ENCODE measurements at places on chromosomes 5 and 9. TPM values are rescaled to one million over a fixed set of nuclear protein-coding genes. Genes with fewer than 3 reads are reported as not detected.

The DAPK1 gene
- total RNA-seq: 129 TPM

The HTR4 gene
- total RNA-seq: not detected

DNA sequence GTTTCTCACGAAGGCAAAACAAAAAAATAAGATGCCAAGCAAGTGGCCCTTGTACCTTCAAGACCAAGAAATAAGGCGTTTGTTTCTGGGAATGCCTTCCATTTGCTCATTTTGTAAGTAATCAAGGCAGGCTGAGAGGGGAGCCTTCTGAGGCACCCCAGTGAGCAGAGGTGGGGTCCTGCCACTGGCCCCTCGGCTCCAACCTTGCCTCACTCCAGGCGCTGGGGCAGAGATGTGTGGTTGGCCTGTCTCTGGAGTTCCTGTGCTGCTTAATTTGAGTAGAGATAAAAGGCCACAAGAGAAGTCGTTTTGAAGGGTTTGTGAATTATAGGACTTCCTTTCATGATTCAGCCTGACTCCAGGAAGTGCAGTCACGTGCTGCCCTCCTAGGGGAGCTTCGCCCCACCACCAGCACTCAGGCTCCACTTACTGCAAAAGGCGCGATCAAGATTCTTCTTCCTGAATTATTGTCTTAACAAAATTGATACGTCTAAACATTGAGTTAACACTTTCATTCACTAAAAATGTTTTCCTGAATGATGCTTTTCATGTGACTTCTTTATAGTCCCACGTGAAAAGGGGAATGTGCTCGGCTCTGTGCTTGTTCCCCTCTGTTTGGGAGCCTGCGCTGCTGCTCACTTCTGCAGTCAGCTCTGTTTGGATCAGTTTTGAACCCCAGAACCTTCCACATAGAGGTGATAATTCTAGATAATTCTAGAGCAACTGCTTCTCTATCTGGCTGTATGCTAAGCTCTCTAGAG, 13.7 kb downstream of the SYK start:
- no peak for DNase-seq

GRCh38 chr9:84799251-84799650, 129.7 kb downstream of the NTRK2 start:
- no peak for DNase-seq

- DNase-seq: no peak
Observed at GRCh38 chr9:100303747-100304146, 49.0 kb downstream of the TEX10 start.

DNA sequence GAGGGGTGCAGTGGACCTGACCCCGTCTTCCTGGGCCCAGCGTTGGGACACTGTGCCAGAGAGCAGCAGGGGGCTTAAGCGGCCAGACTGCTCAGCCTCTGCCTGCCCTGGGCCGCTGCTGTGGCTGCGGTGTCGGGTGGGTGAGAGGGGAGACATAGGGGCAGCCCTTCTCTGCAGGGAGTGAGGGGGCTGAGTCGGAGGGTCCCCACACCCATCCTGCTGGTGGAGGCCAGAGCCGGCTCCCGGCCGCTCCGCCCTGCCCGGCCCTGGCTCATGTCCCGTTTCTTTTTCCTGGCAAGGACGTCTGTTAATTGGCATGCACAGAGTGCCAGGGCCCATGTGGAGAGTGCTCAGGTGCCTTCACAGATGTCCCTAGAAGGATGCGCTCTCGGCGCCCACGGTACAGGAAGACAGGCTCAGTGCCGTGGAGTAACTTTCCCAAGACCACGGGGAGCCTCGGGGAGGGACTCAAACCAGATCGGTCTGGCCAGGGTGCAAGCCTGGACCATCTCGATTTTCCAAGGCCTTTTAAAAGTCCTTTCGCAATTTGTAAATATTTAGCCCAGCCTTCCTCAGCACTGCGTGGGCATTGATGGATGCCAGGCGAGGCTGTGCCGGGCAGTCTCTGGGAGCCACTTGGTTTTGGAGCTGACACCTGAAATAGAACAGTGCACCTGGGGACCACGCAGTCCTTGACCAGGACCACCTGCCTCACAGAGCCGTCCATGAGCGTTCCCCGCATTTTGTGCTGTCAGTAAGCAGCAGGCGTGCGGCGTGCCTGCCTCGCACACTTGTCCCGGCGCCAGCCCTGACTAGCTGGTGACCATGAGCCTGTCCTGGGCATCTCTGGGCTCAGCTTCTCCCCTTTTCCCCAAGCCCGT, 60.9 kb downstream of the RXRA start:
- DNase-seq: no peak

DNA sequence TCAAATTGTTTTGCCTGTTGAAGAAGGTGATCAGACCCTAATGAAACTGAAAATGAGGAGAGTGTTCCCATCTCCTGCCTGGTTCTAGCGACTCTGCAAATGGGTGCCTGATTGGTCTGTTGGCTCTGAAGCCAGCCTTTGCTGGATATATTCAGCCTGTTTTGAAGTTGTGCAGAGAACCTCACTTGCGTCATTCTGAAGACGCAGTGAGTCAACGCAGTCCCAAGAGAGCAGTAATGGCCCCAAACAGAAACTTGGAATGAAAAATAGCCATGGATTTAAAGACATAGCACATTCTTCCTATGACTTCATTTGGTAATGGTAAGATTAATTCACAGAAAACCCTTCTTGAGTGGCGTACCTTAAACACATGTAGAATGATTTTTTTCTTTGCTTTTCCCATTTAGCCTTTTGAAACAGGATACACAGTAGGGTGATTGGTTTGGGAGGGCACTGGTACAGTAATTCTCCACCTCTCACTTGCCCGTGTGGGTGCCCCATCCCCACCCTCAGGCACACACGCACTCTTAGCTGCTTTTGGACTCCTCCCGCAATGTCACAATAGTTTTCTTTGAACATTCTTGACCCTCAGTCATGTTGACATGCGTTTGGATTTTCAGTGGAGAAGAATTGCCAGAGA, 54.1 kb upstream of the ABL1 start:
- no peak for DNase-seq

DNA sequence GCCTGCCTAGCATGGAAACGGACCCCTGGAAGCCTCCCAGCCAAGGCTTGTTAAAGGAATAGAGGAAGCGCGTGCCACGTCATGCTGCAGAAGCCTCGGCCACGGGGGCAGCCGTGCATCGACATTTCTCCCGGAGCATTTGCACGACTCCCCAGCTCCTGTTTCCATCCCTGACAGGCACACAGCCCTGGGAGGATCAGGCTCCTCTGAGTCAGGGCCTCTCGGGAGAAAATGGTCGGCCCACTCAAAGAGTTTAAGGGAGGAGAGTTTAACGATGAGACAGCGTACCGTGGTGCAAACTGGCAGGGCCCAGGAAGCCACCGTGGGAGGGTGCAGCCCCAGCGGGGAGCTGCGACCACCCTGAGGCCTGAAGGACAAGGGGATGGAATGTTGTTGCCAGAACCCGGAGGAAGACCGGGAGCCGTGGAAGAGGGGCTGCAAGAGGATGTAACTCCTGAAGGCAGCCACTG, 213.6 kb downstream of the PAX5 start:
- DNase-seq: no peak
